ENCODE measurements at places on chromosomes 2 and 18.

DNA sequence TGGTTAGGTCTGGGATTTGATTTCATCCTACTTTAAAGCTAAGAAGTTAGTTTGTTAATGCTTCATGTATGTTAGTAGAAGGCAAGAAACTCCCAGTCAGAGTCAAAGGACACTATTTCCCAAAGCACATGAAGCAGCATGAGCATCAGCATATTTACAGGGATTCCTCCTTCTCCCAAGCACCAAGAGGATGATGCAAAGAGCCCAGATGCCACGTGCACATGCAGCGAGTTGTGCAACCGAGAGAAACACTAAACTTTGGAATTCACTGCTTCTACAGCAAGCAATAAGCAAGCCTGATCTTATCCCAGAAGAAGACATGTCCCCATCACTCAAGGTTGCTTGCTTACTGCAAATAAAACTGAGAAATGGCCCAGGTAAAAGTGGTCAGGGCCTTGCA lies 32.5 kb downstream of the CPO start:
- DNase-seq: no peak

DNA sequence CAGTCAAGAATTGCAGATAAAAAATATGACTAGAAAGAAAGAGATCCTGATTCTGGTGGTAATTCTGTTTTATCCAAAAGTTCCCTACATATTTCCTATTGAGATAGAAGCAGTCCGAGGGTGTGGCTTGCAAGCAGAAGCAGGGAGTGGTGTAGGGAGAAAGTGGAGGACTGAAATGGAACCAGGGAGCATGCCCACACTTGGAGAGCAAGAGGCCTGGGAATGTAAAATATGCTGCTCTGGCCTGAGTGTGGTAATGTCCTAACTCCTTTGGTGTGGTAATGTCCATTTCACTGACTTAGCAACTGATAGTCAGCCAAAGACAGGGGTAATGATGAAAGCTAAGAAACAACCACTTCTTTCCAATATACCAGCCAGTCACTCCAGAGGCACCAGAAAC lies 30.1 kb upstream of the FMNL2 start:
- no peak for DNase-seq

DNA sequence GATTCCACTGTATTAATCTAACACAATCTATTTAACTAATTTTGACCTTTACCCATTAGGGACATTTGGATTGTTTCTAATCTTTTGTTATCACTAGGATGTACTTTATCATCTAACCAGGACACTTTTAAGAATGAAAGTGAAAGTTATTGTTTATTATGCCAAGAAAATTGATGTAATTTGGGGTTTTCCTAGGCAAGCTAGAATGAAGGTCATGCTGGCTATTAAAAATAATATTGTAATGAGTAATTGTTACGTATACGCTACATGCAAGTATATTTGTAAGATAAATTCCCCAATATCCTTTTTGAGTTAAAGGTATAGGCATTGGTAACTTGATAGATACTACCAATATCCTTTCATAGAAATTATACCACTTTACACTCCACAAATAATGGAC lies 74.6 kb downstream of the COL5A2 start:
- DNase-seq: no peak

GRCh38 chr2:39007875-39008504 lies 112.9 kb downstream of the SOS1 start:
- no peak for DNase-seq

DNA sequence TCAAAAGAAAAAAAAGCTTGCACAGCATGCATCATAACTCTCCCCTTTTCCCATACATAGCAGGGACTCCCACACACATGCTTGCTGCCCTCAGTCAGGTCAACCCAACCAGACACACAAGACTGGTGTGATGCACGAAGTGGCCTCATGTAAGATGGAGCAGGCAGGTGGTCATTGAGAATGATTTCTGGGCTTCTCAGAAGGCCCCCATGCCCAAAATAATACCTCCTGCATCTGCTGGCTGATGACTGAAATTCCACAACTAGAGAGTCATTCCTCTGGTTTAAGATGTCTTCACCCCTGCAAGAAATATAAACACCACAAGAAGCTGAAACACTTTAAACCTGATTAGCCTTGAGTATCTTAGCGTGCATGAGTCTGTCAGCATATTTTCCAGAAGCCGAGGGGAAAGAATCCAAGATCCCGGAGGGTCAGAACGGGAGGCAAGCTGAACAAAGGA lies 131.1 kb downstream of the AFF3 start:
- DNase-seq: no peak

- DNase-seq: no peak
Measured at GRCh38 chr18:41170346-41170745, 784.7 kb upstream of the PIK3C3 start.

DNA sequence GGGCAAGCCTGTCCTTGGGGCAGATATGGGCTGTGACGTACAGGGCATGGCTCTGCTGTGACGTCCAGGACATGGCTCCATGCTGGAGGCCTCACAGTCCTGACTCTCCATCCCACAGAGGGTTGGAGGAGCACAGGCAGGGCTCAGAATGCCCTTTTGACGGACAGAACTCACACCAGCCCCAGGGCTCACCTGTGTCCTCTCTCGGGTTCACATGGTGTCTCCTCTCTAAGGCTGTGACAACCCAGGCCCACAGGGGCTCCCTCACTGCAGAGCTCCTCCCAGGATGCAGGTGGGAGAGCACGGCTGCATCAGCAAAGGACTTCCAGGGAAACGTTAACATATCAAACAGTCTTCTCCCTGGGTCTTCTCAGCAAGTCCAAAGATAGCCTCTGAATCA lies 133.8 kb downstream of the EIPR1 start:
- no peak for DNase-seq

DNA sequence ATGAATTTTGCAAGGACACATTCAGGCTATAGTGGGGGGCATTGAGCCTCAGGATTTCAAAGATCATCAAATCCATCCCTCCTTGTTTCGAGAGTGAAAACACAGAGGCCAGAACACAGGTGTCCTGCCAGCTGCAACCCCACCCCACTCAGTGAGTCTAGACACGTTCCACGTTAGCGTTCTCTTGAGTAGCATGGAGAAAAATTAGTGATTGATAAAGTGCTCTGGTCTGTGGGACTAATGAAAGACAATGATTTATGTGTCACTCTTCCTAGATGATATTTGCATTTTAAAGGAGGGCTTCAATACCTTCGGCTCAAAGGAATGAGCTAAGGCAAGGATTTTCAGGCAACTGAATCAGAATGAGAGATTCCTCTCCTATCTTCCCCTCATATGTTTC lies 43.8 kb downstream of the SLC4A3 start:
- no peak for DNase-seq

DNA sequence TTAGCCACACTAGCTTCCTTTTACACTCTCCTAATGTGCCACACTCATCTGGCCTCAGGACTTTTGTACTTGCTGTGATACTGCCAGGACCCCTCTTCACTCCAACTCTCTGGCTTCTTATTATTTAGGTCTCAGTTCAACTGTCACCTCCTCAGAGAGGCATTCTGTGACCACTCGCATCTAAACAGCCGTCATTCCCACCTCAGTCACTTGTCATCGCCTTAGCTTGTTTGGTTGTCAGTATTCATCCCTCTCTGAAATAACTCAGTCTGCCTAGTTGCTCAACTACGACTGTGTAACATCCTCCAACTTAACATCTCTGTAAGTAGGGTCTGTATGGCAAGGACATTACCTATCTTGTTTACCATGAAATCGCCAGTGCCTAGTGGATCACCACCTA lies 27.2 kb downstream of the MGAT4A start:
- DNase-seq: no peak

GRCh38 chr2:119864318-119864717 lies 104.6 kb downstream of the PTPN4 start:
- no peak for DNase-seq

DNA sequence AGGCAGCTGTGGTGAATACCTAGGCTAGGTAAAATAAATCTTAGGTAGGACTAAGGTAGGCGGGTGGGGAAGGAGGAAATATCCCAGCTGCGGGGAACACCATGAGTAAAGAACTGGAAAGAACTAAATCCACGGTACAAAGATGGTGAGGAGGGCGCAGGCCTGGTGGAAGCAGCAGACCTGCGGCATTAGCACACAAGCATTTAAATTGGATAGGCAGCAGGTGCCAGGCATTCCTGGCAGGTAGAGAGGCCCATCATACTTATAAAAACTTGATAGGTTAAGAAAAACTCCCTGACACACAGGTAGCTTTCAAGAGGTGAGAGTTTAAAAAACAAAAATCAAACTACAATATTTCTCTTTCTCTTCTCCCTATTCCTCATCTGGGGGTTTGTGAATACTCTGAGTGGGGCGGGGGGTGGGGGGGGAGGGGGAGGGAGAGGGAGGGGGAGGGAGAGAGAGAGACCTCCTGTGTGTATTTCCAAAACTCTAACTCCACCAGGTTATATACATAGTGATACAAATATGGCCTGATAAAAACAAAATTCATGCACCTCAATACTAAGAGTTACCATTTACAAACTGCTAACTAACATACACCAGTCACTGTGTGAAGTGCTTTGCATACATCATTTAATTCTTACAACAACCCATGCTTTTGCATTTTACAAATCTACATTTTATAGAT lies 13.5 kb downstream of the AAK1 start:
- no peak for DNase-seq

DNA sequence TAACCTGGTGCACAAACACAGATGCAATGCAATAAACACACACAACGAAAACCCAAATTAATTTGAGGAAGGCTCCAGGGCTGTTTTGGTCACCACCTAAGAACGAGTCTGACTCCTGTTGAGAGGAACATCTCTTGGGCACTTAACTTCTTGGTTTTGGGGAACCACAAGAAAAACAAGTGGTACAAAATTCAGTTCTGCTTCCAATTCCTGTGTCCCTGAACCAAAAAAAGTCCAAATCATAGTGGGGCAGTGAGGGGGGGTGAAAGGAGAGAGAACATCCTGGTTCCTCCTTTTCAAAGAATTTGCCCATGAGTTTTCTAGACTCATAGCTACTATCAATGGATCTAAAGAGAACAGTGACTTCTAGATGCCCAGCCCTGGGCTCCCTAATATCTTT lies 143.6 kb downstream of the COL4A4 start:
- no peak for DNase-seq

- no peak for DNase-seq
Measured at GRCh38 chr18:2411381-2411960, 159.8 kb downstream of the METTL4 start.

- no peak for DNase-seq
Measured at GRCh38 chr18:68219872-68220271, 495.0 kb downstream of the TMX3 start.
